ENCODE measurements at places on chromosomes 6 and 20. TPM values are rescaled to one million over a fixed set of nuclear protein-coding genes. Genes with fewer than 3 reads are reported as not detected.

Gene CST1
- polyA plus RNA-seq = not detected

Gene TCP11
- 0.63 TPM for polyA plus RNA-seq

Gene WFDC10B
- not detected for polyA plus RNA-seq

Gene MYH7B
- polyA plus RNA-seq = 2.3 TPM

Gene SLC52A3
- polyA plus RNA-seq = 0.54 TPM

Gene CDH4
- 4.7 TPM for polyA plus RNA-seq

Gene SLC22A7
- 0.23 TPM for polyA plus RNA-seq

Gene SLC17A1
- polyA plus RNA-seq = 0.17 TPM

Gene COQ3
- polyA plus RNA-seq = 12.1 TPM

Gene PSORS1C2
- not detected for polyA plus RNA-seq

GRCh38 chr6:90637320-90637719 lies 50.4 kb upstream of the MAP3K7 start:
- no peak for DNase-seq

- DNase-seq = no peak
These were observed 46.1 kb upstream of the DSN1 start for GRCh38 chr20:36819659-36820058.

DNA sequence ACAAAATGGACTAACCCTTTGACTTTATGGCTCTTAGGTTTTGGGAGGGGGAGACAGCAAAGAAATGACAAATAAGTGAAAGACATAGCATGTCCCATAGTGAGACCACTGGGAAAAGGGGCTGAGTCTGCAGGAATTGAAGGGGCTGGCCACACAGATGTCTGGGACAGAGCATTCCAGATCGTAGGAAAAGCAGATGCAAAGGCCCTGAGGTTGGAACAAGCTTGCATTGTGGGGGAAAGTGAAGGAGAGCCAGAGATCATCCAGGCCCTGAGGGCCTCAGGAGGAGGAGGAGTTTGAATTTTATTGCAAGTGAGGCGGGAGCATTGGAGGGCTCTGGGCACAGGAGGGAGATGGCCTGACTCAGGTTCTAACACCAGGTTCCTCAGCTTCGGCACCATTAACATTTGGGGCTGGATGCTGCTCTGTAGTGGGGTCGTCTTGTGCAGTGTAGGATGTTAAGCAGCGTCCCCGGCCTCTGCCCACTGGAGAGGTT lies 97.5 kb downstream of the CEBPB start:
- DNase-seq = no peak

GRCh38 chr20:37291724-37292126 lies 2.3 kb downstream of the MANBAL start:
- no peak for DNase-seq

GRCh38 chr6:128209771-128210170 lies 308.9 kb upstream of the THEMIS start:
- DNase-seq = no peak

GRCh38 chr20:33826270-33826897 lies 15.2 kb downstream of the CHMP4B start:
- no peak for DNase-seq

DNA sequence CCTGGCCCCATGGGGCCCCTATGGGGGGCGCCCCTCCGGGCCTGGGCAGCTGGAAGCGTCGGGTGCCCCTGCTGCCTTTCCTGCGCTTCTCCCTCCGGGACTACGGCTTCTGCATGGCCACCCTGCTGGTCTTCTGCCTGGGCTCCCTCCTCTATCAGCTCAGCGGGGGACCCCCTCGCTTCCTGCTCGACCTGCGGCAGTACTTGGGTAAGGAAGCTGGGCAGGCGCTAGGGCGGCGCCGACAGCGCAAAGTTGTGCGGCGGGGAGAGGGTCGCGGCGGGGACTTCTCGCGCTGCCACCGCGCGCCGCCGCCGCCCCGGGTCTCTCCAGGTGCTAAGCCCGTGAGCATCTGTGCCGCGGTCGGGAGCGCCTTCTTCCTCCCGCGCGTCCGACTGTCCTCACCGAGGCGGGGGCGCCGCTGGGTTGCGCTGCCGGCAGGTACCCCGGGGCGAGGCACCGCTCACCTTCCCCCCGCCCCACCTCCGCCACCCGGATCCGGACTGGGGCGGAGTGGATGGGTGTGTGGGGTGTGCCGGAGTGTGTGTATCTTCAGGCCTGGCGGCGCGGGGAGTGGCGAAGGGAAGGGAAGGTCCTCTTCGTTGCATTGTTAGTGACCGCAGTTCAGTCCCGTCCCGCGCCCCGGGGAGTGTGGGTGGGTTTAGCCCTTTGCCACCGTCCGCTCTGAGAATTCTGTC lies 788 bp downstream of the UST start:
- peak; percentile 56 for DNase-seq

GRCh38 chr6:23940466-23940865 lies 185.5 kb upstream of the NRSN1 start:
- DNase-seq = no peak

GRCh38 chr6:73608761-73609160 lies 45.0 kb downstream of the SLC17A5 start:
- DNase-seq = no peak

GRCh38 chr6:43678341-43678740 lies 9.2 kb downstream of the MRPS18A start:
- DNase-seq = no peak

GRCh38 chr6:169339731-169340309 lies 86.2 kb upstream of the THBS2 start:
- no peak for DNase-seq

DNA sequence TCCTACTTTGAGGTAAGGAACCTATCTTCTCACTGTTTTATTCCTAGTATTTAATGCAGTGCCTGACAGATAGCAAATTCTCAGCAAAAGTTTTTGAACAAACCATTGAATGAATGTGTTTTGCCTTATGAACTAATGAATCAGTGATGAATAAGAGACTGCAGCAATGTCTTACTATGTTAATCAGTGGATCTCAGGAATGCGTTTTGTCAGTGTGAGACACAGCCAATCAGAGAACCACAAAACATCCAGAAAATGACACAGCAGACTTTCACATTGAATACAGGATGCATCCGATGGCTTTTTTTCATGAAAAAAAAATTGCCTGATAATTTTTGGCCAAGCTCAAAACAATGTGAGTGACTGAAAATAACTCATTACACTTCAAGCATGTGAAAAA lies 270.5 kb downstream of the BMP2 start:
- no peak for DNase-seq

DNA sequence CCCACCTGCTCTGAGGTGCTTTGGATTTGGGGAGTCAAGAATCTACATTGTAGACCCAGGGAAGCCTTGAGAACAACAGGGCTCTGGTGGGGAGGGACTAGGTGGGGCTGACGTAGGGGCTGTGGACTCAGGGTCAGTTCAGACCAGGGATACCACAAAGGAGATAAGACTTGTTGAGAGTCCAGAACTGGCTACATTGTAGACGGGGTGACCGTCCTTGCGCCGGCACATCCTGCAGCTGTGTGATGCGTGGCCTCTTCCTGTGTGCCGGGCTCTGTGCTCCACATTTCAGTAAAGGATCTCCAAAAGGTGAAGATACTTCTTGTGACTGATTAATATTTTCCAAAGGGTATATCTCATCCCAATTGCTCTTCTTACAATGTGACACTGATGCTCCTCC lies 9.8 kb upstream of the TLDC2 start:
- DNase-seq = no peak

GRCh38 chr20:57892471-57892870 lies 182.7 kb upstream of the PMEPA1 start:
- no peak for DNase-seq

DNA sequence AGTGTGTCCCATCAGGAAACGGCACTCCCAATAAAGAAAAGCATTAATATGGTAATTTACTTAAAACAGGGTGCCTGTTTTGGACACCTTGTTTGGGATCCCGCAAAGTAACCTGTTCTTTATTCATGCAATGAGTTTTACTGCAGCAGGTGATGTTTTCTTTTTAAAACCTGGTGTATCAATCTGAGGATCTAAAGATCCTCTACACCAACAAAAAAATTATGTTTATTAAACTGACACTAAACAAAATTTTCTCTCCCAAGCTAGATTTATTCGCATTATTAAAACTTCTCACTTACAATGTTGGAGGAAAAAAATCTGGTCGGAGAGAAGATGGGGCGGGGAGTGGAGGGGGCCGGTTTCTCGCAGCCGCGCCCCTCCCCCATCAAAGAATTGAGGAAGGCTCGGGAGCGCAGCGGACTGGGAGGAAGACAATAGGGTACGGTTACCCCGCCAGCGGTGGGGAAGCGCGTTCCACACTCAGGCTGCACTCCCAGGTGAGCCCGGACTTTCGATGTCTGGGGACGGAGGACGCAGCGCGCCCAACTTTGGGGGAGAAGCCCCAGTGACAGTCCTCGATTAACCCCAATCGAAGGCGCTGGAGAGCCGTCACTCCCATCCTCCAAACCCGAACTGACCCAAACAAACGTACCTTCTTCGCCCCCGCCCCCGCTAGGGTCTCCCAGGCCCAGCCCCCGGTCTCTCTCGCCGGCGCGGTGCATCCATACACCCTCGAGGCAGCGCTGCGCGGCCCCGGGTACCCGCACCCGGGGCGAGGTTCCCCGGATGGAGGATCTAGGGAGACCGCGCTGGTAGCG lies 1.3 kb downstream of the CD24 start:
- DNase-seq = no peak

DNA sequence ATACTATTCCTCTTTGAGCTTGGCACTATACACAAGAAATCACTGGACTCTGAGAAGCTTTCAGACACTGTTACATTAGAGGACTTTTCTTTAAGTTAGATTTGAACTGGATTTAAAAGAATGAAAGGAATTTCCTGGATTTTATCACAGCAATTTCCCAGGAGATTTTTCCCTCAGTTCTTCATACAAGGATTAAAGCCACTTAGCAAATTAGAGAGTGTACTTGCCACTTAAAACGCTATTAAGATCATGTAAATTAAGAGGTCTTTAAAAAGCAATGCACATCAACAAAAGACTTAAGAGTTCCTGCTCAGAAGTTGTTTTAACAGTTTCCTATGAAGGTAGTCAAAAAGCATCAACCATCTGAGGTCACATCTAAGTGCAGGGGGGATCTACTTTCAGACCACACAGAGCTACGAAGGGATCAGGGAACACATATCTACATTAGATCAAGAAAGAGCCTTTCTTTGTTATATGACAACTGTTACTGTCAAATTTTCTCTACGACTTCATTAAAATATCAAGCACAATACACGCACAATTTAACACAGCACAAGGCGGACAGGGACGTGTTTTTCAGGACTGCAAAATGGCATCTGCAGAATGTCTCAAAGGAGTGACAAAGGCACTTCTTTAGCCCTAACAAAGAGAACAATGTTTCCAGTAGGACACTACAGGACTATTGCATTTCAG lies 65.8 kb downstream of the EPB41L2 start:
- no peak for DNase-seq

GRCh38 chr20:4666001-4666479 lies 55.7 kb upstream of the PRND start:
- no peak for DNase-seq

DNA sequence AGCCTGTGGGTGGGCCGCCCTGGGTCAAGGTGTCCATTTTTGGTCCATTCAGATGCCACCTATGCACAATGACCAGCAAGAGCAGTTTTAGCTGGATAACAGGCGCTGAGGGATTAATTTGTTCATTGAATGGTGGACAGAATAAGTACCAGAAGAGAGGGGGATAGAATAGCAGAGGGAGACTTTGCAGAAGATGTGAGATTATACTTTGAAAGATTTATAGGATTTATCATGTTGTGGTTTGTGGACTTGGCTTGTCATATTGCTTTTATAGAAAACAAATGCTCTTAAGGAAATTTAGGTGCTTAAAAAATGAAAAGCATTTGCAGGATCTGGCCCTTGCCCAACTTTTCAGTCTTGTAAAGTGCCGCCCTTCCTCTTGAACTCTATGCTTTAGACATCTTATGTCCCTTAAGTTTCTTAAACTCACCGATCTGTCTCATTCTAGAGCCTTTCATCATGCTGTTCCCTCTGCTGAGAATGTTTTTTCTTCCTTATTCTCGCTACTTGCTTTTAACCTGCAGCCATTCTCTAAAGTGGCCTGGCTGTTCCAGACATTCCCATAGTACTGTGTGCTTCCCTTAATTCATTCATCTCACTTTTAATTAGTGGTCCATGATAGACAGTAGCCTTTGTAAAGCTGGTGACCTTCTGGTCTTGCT lies 42.5 kb downstream of the CD109 start:
- no peak for DNase-seq

DNA sequence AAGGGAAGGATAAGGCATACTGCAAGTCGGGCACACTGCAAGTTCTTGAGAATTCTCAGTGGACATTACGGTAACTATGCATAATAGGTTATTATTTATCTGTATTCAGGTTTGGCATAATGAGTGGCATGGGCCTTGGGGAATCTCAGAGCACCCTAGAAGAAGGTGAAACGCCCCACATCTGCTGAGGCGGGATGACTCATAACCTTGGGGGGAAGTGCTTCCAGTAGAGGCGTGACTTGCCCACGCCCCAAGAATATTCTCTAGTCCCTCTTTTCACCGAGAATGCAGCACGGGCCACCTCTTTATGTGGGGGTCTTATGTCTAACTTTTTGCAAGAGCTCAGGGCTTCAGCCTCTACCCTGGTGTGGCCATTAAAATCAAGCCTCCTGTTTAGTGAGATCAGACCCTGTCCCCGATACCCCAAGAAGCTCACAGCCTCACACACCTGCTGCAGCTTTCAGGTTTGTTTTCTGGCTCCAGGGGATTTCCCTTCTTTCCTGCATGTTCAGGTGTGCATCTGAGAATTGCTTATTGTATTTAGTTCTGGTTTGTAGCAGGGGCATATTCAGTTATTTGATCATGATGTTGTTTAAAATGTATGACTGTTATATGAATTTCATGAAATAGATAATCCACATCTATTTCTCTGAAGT lies 19.1 kb downstream of the ZFP64 start:
- DNase-seq = no peak

DNA sequence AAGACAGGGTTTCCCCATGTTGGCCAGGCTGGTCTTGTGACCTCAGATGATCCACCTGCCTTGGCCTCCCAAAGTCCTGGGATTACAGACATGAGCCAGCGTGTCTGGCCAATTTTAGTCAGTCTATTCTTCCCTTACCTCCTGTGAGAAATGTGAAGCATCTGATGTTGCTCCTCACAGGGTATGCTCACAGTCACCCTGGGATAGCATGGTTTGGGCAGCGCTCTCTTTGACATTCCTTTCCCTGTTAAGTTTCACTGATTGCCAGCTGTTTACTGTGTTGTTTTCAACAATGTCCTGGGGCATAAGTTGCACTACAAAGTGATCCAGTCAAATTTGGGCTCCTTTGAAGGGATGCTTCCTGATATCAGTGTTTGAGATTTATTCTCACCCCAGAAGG lies 13.1 kb downstream of the CDC5L start:
- DNase-seq = no peak

Measured in right lung (tissue), 10 donors.